Glutamatergic neuron (in vitro differentiated cells): ENCODE measurements at places on chromosomes 12 and 14.
A peak's percentile ranks its signal among the peaks of the same experiment; 100 is the strongest.

- no peak for DNase-seq
Measured at GRCh38 chr14:55277972-55278740, 6.9 kb downstream of the FBXO34 start.

DNA sequence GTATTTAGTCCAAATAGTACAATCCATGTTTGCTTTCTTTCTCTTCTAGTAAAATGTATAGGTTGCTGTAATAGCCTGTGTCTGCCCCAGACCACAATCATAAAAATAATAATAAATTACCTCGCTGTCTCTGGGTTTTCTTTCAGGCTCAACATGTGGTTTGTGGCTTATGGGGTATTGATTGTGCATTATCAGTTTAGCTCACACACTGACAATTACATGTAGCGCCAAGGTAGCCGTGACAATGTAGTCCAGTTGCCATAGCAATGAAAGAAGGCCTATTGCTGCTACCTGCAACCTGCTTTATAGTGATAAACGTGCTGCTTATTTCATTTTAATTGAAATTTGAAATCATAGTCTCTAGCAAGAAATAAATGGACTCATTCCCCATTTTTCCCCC is 1009.8 kb downstream of the NRXN3 start:
- DNase-seq = no peak

DNA sequence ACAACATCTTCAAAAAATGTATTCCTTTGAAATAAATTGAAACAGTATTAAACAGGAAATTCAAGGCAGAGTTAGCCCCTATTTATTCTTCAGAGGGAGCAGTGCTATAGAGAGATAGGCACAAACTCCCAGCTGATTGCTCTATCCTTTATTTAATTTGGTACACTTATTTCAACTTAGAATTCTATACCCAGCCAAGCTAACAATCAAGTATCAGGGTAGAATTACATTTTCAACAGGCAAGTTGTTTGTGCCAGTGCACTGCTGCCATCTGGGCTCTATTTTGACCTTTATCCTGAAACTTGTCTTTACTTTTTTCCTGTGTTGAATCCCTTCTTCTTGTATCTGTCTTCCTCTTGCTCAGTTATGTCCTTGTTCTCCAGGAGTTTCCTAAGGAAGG is 159.2 kb downstream of the STXBP6 start:
- no peak for DNase-seq

GRCh38 chr12:22287776-22288621 is 46.5 kb downstream of the ST8SIA1 start:
- DNase-seq = no peak

GRCh38 chr12:41274643-41275042 is 86.5 kb downstream of the PDZRN4 start:
- no peak for DNase-seq

DNA sequence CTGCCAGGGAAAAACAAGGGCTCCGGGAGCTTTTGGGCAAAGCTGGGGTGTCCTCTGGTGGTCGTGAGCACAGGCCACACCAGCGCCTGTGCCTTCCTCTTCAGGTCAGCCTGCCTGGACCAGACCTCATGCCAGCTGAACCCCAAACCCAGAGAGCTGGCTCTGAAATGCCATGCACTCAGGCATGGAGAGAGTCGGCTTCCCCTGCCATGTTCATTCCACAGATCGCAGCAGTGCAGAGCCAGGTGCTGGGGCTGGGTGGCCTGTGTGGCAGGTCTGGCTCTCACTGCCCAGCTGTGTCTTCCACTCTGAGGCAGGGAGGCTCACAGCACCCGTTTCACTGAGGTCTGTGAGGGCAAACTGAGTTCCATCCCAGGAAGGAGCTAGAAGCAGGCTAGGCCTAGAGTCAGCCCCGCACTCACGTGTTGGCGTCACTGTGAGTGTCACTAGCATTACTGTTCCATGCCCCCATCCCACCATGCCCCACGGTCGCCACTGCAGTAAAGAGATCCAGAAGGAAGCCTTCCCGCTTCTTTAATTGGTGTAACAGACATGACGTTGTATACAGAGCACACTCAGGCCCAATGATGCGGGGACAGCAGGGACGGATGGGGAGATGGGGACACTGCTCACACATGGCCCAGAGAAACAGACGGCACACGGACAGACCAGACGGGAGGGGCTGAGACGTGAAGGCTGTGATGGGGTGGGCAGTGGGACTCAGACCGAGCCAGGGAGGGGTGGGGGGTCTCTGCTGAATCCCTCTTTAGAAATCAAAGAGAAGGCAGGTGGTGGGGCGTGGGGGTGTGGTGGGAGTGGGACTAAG is 2.7 kb downstream of the ARL6IP4 start:
- peak; percentile 13 for DNase-seq

DNA sequence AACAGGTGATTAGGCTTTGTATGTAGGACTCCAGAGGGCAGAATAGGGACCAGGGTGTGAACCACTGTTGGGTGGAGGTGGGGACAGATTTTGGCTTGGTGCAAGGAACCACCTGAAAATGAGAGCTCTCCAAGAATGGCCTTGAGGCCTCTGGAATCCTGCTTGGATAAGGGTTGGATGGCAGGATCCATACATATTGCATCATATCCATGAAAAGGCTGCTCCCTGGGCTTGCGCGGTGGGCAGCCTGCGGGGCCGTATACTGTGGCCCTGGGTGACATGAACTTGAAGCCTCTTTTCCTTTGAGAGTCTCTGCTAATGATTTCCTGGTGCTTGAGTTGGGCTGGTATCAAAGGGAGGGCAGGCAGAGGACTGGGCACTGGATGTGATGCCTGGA is 1.3 kb upstream of the SLC10A1 start:
- no peak for DNase-seq

GRCh38 chr14:79567306-79567705 is 644.0 kb downstream of the DIO2 start:
- DNase-seq = no peak

DNA sequence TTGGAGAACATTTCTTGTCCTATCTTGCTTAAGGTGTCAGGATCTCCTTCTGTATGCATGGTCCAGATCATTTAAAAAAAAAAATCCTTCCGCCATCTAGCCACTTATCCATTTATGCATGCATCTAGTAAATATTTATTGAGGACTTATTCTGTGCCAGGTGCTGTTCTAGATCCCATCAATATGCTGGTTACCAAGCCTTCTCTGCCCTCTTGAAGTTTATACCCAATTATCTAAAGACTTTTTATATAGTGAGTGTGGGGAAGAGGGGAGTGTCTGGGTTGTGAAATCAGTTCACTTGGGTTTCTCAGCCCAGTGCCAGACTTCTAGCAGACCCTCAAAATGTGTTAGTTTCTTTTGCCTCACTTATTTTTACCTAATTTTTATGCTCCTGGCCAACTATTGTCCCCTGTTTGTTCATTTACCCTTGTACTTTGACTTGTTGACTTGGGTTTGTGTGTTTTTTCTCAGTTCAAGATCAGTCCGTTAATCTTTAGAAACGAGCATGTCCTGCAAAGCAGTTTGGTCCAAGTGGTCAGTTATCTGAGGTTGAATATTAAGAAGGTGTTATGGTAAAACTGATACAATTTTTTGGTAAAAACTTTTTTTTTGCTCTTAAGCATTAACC is 488.9 kb downstream of the PCNX1 start:
- no peak for DNase-seq

GRCh38 chr12:31002999-31003398 is 70.7 kb upstream of the DDX11 start:
- DNase-seq = no peak
